ENCODE measurements at places on chromosomes 3 and 15.

DNA sequence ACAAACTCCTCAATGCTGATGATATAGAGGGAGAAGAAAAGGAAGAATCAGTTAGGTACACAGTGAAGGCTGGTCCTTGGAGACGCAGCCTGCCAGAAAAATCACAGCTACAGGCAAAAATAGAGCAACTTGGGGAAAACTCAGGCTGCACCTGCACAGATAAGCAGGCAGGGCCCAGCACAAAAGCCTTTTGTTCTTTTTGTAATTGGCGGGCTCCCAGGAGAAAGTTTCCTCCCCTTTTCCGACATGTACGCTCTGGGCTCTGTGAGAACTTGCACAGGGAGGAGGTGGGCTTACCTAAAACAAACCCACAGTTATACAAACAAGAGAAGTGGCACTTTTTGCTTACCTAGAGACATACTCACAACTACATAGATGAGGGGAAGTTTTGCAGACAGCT lies 813.4 kb upstream of the EPHA6 start:
- DNase-seq = no peak

- DNase-seq = peak; percentile 41
Measured at GRCh38 chr3:39378088-39378487, 5.1 kb upstream of the SLC25A38 start.

DNA sequence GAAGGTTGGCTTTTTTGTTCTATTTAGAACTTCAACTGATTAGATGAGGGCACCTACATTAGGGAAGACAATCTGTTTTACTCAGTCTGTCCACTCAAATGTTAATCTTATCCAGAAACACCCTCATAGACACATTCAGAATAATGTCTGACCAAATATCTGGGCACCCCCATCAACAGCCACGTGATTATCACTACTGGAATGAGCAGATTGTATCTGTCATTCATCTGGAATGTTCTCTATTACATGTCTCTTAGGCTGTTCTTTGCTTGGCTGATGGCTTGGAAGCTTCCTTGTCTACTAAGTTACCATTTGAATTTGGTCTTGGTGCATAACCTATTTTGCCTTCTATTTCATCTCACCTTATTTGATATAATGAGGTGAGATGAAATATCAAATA lies 15.7 kb upstream of the LRRC58 start:
- DNase-seq = peak; percentile 41

GRCh38 chr3:38458796-38459498 lies 5.3 kb downstream of the ACVR2B start:
- DNase-seq = peak; percentile 63

- no peak for DNase-seq
Measured at GRCh38 chr3:139454346-139454745, 22.0 kb downstream of the RBP2 start.

DNA sequence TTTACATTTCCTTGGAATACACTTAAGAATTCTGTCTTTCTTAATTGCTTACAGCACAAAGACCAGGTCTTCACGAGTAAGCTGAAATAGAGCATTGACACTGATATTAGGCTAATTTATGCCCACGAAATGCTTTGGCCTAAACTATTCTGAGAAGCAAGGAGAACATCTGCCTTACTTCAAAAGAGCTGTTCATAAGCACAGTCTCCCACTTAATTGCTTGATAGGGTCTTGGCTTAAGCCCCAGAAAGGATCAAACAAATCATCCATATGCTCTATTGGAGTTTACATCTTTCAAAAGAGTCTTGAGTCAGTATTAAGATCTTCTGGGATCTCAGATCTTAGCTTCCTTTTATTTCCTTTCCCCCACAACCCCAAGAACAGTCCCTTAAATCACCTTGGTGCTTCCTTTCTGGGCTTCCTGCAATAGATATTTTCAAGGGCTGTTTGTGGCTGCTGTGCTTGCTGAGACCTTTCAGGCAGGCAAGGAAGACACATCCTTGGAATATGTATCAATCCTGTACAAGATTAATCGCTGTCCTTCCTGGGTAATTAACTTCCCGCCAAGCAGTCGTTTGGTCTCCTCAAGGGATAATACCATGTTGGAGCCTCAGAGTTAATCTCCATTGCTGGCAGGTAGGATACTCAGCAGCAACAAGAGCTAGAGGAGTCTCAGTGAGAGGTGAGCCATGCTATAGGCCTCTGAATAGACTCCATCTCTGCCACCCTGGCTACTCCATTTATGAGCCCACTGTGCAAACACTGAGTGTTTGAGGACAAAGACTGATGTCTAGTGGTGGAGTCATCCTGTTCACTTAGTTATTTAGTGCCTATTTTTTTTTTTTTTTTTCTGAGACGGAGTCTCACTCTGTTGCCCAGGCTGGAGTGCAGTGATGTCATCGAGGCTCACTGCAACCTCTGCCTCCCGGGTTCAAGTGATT lies 37.1 kb downstream of the TMEM158 start:
- no peak for DNase-seq

DNA sequence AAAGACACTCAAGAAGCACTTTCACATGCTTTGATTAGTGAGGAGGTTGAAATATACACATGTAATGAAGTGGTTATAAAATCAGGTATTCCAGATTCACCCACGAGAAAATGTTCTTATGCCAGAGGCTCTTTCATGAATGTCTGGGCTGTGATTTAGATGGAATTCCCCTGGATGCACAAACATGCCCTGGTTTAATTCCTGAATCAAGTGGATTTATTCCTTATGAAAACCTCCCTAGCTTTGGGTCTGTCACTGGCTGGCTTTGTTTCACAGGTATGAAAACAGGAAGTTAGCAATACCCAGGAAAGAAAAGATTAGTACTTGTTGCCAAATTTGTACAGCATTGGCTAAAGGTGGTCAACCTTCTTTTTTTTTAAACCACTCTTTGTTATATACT lies 1123.0 kb downstream of the ROBO1 start:
- DNase-seq = no peak

DNA sequence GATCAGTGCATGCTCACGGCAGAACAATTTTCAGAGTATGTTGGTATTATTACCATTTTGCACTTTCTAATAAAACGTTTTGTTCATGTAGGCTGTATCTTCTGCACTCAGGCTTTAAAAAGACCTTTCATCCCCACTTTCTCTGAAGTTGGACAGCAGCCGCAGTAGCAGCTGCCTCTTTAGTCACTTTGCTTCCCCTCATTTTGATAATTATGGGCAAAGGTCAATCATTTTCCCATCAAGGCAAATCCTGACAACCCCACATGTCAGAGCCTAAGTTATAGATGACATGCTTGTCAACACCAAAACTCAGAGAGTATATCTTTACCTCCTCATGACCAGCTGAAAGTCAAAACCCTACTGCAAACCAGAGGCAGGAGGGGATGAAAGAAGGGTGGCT lies 99.7 kb downstream of the ROBO2 start:
- no peak for DNase-seq

GRCh38 chr3:45573591-45573990 lies 21.0 kb upstream of the LIMD1 start:
- no peak for DNase-seq

DNA sequence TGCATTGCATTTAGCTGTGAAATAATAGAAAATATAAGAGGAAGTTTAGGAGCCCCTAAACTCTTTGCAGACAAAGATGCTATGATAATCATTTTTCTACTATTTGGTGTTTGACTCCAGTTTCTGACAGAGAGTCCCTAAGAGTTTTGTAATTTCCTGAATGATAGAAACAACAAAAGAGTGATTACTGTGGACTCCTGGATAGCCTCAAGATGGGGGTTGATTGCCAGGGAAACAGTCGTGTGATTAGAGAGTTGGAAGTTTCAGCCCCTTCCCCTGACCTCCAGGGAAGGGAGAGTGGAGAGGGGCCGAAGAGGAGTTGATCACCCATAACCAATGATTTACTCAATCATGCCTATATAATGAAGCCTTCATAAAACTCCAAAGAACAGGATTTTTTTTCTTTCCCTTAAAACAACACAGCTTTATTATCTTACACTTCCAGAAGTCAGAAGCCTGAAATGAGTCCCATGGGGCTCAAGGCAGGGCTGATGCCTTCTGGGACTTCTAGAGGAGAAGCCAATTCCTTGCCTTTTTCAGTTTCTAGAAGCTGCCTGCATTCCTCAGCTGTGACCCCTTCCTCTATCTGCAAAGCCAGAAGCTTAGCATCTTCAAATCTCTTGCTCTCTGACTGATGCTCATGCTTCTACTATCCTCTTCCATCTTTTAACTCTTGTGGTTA lies 292.3 kb upstream of the ZPLD1 start:
- peak; percentile 74 for DNase-seq

GRCh38 chr15:62886431-62887071 lies 156.0 kb upstream of the TPM1 start:
- DNase-seq = peak; percentile 65

GRCh38 chr3:67289626-67290025 lies 291.5 kb downstream of the KBTBD8 start:
- no peak for DNase-seq

- DNase-seq = no peak
Measured at GRCh38 chr3:160919942-160920341, 163.9 kb downstream of the PPM1L start.

- DNase-seq = peak; percentile 91
Measured at GRCh38 chr15:95799286-95800200, 531.0 kb upstream of the NR2F2 start.

- DNase-seq = no peak
Measured at GRCh38 chr3:135759651-135760050, 205.9 kb upstream of the PPP2R3A start.

- DNase-seq = no peak
Measured at GRCh38 chr15:93980261-93980911, 251.0 kb upstream of the MCTP2 start.

- no peak for DNase-seq
Measured at GRCh38 chr3:25099666-25100065, 328.4 kb upstream of the RARB start.

DNA sequence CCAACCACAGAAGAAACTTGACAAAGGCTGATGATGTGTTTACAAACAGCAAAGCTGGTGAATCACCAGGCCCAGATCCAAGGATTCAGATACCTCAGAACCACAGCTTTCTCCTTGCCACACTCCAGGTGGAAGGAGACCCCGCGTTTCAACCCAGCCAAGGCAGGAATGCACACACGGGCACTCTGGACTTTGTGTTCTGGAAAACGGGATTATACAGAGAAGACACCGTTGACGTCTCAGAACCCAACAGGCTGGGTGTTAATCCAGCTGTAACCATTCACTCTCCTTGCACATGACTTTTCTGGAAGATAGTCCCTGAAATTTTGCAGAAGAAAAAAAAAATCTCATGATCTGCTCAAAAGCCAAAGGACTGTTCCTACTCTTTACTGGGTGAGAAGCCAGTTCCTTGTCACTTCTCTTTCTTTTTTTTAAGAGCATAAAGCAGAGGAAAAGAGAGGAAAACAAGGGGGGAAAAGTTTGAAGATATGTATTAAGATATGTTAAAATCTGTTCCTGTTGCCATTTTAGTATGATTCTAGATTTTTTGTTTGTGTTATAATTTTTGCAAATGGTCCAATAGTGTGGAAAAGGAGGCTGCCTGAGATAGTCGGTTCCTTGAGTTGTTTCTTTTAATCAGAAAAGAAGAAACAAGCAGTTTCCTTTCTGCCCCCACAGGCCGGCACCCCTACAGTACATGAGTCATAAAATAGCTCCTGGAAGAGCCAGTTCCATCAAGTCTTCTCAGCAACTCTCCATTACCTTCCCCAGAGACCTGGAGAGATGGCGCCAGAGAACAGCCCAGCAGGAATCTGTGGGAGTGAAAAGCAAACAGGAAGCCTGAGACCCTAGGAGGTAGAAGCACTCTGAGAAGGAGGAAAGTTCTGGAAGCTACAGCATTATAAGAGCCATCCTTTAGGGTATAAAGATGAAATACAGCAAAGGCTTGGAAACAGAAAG lies 73.1 kb downstream of the RORA start:
- peak; percentile 68 for DNase-seq

DNA sequence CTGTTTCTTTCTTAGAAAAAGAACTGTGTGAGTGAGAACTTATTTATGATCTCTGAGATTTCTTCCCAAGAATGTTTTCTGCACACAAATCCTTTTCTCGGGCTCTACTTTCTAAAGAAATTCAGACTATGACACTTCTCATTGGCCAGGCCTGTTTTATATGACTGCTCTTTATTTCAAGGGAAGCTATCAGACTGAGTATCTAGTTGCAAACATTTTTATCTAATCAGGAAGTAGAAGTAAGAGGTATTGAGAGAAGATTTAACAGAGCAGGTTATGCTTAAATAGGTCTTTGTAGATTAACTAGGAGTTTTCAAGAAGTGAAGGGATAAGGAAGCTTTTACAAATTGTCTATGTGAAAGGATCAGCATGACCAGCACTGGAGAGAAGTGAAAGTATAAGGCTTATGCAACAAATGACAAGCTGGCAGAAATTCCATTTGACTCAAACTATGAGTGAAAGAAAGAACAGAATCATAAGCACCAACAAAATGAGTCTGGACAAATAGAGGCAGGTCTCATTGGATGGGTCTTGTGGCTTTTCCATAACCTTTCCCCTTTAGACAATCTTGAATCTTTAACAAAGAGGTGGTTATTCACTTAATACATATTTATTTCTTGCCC lies 71.9 kb upstream of the CHL1 start:
- DNase-seq = no peak

All from cardiac fibroblast (primary cell).